Esophagus squamous epithelium (tissue), 5 donors: ENCODE measurements at places on chromosomes 4 and X.

DNA sequence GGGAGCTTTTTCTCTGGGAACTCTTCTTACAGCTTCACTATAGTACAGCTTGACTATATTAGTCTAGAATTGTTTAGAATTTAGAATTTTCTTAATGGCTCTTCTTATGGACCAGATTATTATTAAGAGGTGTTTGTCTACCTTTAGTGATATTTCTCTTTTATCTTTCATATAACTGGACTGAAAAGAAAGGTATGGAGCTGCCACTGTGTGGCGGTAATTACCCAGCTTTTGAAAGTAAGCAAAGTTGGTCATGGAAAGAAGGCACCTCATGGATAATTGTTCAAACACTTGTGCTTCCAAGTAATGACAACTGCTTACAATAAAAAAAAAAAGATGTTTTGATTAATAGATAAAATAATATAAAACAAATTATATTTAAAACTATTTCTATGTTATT, 1112.5 kb downstream of the TECRL start:
- H3K27ac ChIP-seq, result no peak overlapping the region
- no peaks in the 10 kb centered on the region for H3K4me1 ChIP-seq
- no peak overlapping the region for H3K4me3 ChIP-seq
- no peak for DNase-seq
- no peaks in the 10 kb centered on the region for H3K36me3 ChIP-seq
- H3K27me3 ChIP-seq, result no peaks in the 10 kb centered on the region

- H3K27me3 ChIP-seq, result no peaks in the 10 kb centered on the region
- no peaks in the 10 kb centered on the region for H3K36me3 ChIP-seq
- peaks cover 65% of the 10 kb centered on the region for H3K4me1 ChIP-seq
- H3K27ac ChIP-seq, result peak overlapping the region; percentile 85
- no peak for DNase-seq
- H3K4me3 ChIP-seq, result peak overlapping the region; percentile 52
Measured at GRCh38 chr4:168815379-168816345, 194.4 kb downstream of the CBR4 start.

GRCh38 chrX:34270434-34270833, 138.3 kb upstream of the FAM47A start:
- no peaks in the 10 kb centered on the region for H3K36me3 ChIP-seq
- no peaks in the 10 kb centered on the region for H3K27me3 ChIP-seq
- H3K4me3 ChIP-seq, result no peak overlapping the region
- DNase-seq, result no peak

GRCh38 chrX:55908661-55909212, 191.2 kb downstream of the RRAGB start:
- no peak for DNase-seq
- peak overlapping the region; percentile 50 for H3K4me3 ChIP-seq
- no peaks in the 10 kb centered on the region for H3K27me3 ChIP-seq
- H3K27ac ChIP-seq, result peak overlapping the region; percentile 64
- H3K4me1 ChIP-seq, result no peaks in the 10 kb centered on the region

- no peak overlapping the region for H3K4me3 ChIP-seq
- H3K4me1 ChIP-seq, result no peaks in the 10 kb centered on the region
- H3K27me3 ChIP-seq, result no peaks in the 10 kb centered on the region
- no peaks in the 10 kb centered on the region for H3K36me3 ChIP-seq
- no peak overlapping the region for H3K27ac ChIP-seq
- DNase-seq, result no peak
Measured at GRCh38 chr4:48027653-48028052, 11.1 kb downstream of the NIPAL1 start.

DNA sequence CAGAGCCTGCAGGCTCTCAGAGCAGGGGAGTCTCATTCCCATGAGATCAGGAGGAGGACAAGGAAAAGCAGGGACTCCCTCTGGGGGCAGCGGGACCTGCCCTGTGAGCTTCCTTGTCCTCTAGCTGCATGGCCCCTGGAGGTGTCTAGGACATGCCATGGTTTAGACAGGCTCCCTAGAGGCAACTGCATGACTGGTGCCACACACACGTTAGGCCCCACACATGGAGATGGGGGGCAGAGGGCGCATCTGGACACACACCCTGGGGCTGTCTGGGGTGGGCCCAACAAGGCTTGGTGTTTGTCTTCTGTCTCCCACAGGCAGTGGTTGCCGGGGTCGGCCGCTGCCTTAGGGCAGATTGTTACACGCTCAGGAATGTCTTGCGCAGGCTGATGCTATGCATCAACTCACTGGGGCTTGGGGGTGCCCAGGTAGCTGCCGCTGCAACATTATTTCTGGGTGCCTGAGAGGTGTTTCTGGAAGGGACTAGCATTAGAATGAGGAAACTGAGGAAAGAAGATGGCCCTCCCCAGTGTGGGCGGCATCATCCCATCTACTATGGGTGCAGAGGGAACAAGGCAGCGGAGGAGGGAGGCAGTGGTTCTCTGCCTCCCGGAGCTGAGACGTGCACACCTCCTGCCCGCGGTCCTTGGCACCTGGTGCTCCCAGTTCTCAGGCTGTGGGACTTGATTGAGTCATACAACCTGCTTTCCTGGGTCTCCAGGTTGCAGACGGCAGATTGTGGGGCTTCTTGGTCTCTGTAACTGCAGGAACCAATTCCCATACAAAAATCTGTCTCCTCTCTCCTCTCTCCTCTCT, 32.1 kb upstream of the GPR78 start:
- H3K4me1 ChIP-seq, result no peaks in the 10 kb centered on the region
- H3K27ac ChIP-seq, result peak overlapping the region; percentile 54
- peaks cover 18% of the 10 kb centered on the region for H3K27me3 ChIP-seq
- H3K4me3 ChIP-seq, result no peak overlapping the region
- no peak for DNase-seq
- H3K36me3 ChIP-seq, result no peaks in the 10 kb centered on the region

DNA sequence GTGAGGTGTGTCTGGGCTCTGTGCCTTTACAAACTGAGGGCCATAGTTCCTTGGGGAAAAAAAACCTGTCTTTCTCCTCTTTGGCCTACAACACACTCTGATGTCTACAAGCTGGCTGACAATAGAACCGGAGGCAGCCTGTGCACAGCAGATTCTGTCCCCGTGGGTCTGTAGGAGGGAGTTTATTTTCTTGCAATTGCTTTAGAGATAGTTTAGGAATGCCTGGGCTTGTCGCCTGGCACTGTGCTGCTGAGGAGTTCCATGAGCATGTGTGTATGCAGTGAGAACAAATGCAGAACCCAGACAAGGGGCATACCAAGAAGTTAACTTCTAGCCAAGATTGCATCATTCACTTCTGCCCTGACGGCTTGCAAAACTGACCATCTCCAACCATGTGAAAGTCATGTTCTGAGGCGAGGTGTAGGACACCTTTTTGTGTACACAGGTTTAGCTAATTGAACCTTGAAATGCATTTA, 54.1 kb downstream of the CCNI start:
- H3K27ac ChIP-seq, result peak overlapping the region; percentile 51
- no peak for DNase-seq
- H3K36me3 ChIP-seq, result no peaks in the 10 kb centered on the region
- no peaks in the 10 kb centered on the region for H3K27me3 ChIP-seq
- peaks cover 8% of the 10 kb centered on the region for H3K4me1 ChIP-seq

DNA sequence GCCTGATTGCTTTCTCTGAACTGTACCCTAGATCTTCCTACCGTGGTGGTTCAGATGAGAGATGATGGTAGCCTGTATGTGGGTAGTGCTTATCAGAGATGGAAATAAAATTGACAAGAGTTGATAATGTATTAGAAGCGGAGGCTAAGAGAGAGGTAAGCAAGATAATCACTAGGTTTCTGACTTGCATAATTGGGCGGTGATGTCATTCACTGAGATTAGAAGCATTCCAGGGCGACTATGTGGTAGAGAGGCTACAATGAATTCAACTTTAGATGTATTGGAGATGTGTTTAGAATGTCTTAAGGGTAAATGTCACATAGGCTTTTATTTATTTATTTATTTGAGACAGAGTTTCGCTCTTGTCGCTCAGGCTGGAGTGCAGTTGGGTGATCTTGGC, 415 bp upstream of the TENM3 start:
- H3K36me3 ChIP-seq, result no peaks in the 10 kb centered on the region
- H3K27ac ChIP-seq, result no peak overlapping the region
- no peaks in the 10 kb centered on the region for H3K27me3 ChIP-seq
- DNase-seq, result no peak
- H3K4me1 ChIP-seq, result peaks cover 20% of the 10 kb centered on the region

DNA sequence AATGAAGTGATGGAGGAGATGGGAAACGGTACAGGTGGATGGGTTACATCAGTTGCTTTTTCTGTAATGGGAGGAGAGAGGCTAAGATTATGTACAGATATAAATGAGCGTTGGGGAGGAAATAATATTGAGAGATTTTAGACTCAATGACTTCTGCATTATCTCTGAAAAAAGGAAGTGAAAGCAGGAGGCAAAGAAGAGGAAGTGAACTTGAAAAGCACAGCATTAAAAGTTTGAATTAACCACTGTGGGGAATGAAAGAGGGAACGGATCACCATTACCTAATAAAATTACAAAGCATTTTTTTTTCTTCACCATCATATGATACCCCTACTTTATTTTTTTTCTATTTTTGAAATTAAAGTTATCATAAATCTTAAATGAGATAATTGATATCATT, 1025.5 kb downstream of the RPA4 start:
- DNase-seq, result no peak
- H3K27ac ChIP-seq, result no peak overlapping the region
- H3K4me3 ChIP-seq, result no peak overlapping the region

GRCh38 chr4:14333616-14334015, 668.7 kb upstream of the CPEB2 start:
- no peaks in the 10 kb centered on the region for H3K27me3 ChIP-seq
- no peak overlapping the region for H3K27ac ChIP-seq
- DNase-seq, result no peak

- no peaks in the 10 kb centered on the region for H3K36me3 ChIP-seq
- no peak overlapping the region for H3K4me3 ChIP-seq
- no peak for DNase-seq
- no peaks in the 10 kb centered on the region for H3K27me3 ChIP-seq
- no peak overlapping the region for H3K27ac ChIP-seq
Measured at GRCh38 chrX:43813319-43813718, 68.9 kb downstream of the MAOB start.

DNA sequence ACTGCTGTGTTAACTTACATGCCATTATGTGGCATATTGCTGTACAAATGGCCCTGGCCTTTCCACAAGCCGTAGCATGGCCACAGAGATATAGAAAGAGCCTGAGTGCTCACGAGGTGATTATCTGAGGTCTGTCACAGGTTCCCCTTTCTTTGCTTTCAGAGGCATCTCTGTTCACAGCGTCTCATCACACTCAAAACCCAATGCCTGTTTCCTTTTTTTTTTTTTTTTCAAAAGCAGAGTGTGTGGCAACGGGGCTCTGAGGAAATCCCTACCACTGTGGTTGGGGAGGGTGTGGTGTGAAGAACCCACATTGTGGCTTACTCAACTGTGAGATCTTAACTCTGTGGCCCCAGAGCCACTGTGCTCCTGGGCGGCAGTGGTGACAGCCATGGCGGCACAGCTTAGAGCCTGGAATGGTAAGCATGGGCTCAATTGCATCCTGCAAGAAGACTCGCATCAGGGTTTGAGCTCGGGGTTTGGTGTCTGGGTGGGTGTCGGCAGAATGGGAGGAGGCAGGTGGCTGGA, 30.8 kb downstream of the RTL5 start:
- no peak for DNase-seq
- no peak overlapping the region for H3K4me3 ChIP-seq
- no peaks in the 10 kb centered on the region for H3K27me3 ChIP-seq
- H3K36me3 ChIP-seq, result no peaks in the 10 kb centered on the region
- no peaks in the 10 kb centered on the region for H3K4me1 ChIP-seq

GRCh38 chrX:44162964-44163475, 180.5 kb downstream of the EFHC2 start:
- H3K27me3 ChIP-seq, result no peaks in the 10 kb centered on the region
- no peak overlapping the region for H3K27ac ChIP-seq
- no peaks in the 10 kb centered on the region for H3K36me3 ChIP-seq
- H3K4me3 ChIP-seq, result no peak overlapping the region
- DNase-seq, result no peak

- DNase-seq, result no peak
- H3K27ac ChIP-seq, result no peak overlapping the region
- no peaks in the 10 kb centered on the region for H3K4me1 ChIP-seq
- no peak overlapping the region for H3K4me3 ChIP-seq
Measured at GRCh38 chr4:3188118-3188517, 60.8 kb upstream of the MSANTD1 start.

GRCh38 chr4:97670703-97671269, 472.5 kb downstream of the STPG2 start:
- no peak overlapping the region for H3K27ac ChIP-seq
- no peak overlapping the region for H3K4me3 ChIP-seq
- H3K4me1 ChIP-seq, result no peaks in the 10 kb centered on the region
- H3K27me3 ChIP-seq, result no peaks in the 10 kb centered on the region
- DNase-seq, result no peak

DNA sequence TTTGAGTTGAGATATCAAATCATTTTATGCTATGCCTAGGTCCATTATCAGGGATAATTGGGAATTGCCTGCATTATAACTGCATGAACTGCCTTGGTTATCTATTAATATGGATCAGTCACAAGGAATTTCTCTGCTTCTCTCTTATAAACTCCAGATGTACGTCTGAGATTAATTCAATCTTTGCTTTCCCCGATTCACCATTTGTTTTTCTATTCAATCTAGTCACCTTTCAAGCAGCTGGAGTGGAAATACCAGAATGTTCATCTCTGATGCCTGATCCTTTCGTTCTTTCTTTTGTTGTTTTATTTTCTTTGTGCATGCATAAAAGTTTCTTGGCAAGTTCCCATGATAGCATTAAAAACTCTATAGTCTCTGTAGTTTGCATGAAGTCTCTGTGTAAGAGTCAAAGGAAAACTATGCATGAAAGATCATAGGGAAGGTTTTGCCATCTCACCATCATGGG, 22.6 kb downstream of the SYNPO2 start:
- H3K27me3 ChIP-seq, result no peaks in the 10 kb centered on the region
- H3K4me1 ChIP-seq, result peaks cover 6% of the 10 kb centered on the region
- H3K36me3 ChIP-seq, result no peaks in the 10 kb centered on the region
- no peak for DNase-seq
- no peak overlapping the region for H3K4me3 ChIP-seq

- no peaks in the 10 kb centered on the region for H3K36me3 ChIP-seq
- no peak overlapping the region for H3K27ac ChIP-seq
- no peak overlapping the region for H3K4me3 ChIP-seq
- no peak for DNase-seq
Measured at GRCh38 chr4:53055274-53055673, 193.2 kb downstream of the RASL11B start.

DNA sequence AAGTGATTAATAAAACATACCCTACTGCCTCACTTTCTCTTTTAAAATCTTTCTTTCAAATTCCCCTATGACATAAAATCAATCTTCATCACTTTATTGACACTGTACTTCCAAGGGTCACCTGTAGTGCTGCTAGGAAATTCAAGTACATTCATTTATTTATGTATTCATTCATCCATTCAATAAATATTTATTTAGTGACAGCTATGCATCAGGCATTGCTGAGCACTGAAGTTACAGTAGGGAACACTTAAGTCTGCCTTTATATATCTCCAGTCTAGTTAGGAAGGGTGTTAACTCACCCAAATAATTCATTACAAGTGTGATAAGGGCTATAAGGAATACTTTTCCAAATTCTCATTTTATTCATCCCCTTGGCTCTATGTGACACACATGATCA, 2.3 kb downstream of the SYTL5 start:
- no peaks in the 10 kb centered on the region for H3K27me3 ChIP-seq
- no peak overlapping the region for H3K4me3 ChIP-seq
- DNase-seq, result no peak
- no peaks in the 10 kb centered on the region for H3K36me3 ChIP-seq
- no peak overlapping the region for H3K27ac ChIP-seq
